ENCODE measurements at places on chromosomes 13 and 19.

DNA sequence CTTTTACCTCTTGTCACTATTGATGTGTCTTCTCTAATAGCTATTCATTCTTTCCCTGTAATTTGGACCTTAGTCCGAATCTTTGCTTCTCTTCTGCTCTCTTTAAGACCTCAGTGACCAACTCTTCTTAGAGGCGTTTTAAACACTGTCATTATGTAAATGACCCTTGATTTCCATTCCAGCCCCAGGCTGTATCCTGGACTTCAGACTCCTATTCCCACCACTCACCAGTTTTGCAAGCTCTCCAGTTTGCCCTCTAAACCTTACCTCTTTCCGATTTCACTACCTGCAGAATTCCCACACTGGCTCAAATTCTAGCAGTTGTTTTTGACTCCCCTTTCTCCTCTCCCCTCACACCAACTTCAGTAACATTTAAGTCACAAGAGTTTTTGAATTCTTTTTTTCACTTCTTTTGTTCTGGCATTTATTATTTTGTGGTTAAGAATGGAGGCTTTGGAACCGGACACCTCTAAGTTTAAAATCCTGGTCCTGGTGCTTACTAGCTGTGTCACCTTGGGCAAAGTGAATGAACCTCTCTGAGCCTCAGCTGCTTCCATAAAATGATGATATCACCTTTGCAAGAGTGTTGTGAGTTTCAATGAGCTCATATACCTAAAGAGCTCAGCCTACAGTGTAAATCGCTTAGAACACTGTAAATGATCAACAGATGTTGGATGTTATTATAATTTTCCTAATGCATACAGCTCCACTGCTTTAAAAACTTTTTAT lies 13.6 kb upstream of the HMGB1 start:
- DNase-seq, result no peak

- DNase-seq, result no peak
Measured at GRCh38 chr19:54959840-54960239, 6.3 kb upstream of the NLRP2 start.

- no peak for DNase-seq
Measured at GRCh38 chr19:4066176-4066606, 508 bp downstream of the ZBTB7A start.

DNA sequence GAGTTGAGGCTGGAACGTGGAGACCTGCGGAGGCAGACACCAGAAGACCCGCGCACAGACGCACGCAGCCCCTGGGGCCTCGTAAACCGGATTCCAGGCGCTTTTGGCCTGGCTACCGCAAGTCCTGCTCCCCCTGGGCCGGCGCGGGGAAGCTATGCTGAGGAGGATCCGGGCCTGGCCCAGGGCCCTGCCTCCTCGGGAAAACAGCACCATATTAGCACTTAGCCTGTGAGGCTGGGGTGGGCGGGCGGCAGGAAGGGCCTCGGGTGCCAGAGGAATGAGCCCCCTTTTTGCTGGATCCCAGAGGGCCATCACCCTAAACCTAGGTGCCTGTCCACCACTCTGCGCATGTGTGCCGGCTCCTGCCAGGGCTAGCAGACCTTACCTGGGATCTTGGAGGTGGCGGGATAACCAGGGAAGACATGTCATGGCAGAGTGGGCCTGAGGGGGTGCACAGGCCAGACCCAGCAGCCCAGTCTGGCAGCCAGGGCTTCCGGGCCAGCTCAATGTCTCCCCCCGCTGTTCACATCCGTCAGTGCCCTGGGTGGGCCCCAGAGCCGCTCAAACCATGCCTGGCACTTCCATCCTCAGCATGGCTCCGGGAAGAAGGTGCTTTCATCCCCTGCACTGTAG lies 7.3 kb downstream of the ELOF1 start:
- DNase-seq, result no peak

GRCh38 chr13:105732806-105733529 lies 802.5 kb downstream of the EFNB2 start:
- DNase-seq, result no peak

GRCh38 chr19:13885826-13886365 lies 9.0 kb downstream of the NANOS3 start:
- no peak for DNase-seq

- no peak for DNase-seq
Measured at GRCh38 chr19:3481241-3482090, 1.1 kb upstream of the SMIM24 start.

- DNase-seq, result no peak
Measured at GRCh38 chr19:31418692-31419430, 69.6 kb upstream of the TSHZ3 start.

- DNase-seq, result peak; percentile 85
Measured at GRCh38 chr19:15177269-15178116, 23.3 kb downstream of the NOTCH3 start.

DNA sequence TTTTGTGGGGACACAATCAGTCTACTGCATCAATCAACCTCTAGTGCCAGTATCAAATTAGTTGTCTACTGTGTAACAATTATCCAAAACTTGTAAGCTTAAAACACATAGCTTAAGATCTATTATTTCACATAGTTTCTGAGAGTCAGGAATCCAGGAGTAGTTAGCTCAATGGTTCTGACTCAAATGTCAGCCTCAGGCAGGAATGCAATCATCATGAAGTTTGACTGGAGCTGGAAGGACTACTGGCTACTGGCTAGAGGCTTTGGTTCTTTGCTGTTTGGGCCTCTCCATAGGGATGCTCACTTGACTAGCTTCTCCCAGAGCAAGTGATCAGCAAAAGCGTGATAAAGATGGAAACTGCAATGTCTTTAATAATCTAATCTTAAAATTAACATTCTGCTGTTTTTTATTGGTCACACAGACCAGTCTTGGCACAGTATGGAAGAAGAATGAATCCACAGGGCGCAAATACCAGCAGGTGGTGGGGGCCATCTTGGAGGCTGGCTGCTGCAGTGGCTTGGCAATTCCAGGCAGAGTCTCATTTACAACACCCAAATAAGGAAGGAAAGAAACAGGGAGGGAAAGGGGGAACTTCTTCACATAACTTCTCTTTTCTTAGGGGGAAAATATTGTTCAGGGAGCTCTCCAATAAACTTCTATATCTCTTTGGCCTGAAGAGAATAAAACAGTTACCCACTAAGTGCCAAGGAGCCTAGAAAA lies 15.7 kb downstream of the CAB39L start:
- peak; percentile 58 for DNase-seq

- no peak for DNase-seq
Measured at GRCh38 chr13:24273926-24274325, 35.5 kb upstream of the C1QTNF9 start.

- DNase-seq, result no peak
Measured at GRCh38 chr13:47258384-47258783, 361.5 kb upstream of the HTR2A start.

DNA sequence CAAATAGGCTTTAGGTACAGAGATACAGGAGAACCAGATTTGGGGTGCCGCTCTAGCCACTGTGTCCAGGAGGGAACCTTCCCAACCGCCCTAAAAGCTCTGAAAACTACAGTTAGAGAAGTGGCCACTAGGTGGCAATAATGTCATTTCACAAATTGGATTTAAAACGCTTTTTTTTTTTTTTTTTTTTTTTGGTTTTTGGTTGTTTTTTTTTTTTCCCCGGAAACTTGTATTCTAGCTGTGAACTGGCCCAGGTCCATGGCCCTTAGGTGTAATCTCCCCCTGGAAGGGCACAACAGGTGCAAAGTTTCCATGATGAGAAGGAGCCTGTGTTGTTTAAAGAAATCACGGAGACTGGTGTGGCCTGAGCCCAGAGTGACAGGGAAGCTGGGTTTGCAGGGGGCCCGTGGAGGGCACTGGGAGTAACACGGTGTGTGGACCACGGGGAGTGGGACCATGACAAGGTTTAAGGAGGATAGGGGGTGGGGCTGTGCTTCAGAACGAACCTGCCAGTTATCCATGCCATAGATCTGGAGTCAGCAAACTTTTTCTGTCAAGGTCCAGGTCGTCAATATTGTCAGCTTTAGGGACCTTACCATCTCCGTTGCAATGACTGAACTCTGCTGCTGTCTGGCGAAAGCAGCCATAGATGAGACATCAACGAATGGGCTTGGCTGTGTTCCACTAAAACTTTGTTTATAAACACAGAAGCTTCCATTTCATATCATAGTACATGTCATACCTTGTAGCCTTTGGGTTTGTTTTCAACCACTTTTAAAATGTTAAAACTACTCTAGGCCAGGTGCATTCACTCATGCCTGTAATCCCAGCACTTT lies 10.1 kb downstream of the OR1I1 start:
- DNase-seq, result peak; percentile 84

- DNase-seq, result no peak
Measured at GRCh38 chr19:11106477-11106876, 17.2 kb downstream of the LDLR start.

- DNase-seq, result no peak
Measured at GRCh38 chr19:50406156-50406820, 12.4 kb upstream of the SPIB start.

GRCh38 chr19:2240881-2241760 lies 4.5 kb downstream of the SF3A2 start:
- no peak for DNase-seq

GRCh38 chr13:22027566-22027965 lies 356.7 kb downstream of the FGF9 start:
- no peak for DNase-seq

Measured in inflammatory macrophage (primary cell).